ENCODE measurements at places on chromosomes 3 and 15.

- no peak for DNase-seq
Measured at GRCh38 chr15:36791844-36792571, 212.6 kb downstream of the CDIN1 start.

GRCh38 chr15:85583923-85584390, 203.6 kb downstream of the AKAP13 start:
- no peak for DNase-seq

- DNase-seq = no peak
Measured at GRCh38 chr3:53382106-53382505, 34.8 kb upstream of the DCP1A start.

DNA sequence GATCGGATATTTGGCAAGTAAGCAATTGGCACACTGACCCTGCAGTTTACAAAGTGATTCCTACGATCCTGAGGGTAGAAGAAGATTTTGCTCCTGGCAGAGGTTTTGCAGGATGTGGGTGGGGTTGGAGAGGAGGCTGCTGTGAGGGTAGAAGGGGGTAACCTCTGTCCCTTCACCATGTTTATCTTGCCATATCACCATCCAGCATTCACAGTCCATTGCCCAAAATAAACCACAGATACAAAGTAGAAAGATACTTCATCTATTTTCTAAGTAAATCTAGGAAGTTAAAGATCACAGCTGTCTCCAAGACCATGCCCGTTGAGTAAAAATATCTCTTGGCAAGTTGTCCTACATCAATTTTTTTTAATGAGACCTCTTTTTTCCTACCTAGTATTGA, 51.6 kb downstream of the LIPC start:
- DNase-seq = no peak

DNA sequence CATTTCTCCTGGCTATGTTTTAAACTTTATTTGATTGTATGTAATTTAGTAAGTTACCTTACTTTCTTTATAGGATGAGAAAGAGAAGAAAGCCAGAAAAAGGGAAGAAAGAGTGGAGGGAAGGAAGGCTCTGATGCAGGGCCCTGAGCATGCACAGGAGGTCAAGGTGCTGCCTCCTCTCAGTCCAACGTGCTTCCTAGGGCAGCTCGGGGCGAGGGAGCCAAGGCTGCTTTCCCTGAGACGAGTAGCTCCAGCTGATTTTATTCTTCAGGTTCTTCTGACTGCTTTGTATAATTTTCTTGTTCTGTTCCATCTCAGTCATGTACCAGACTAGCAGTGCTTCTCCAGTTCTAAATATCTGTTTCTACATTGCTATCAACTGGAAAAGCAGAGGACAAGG, 3.4 kb downstream of the CORO2B start:
- no peak for DNase-seq

DNA sequence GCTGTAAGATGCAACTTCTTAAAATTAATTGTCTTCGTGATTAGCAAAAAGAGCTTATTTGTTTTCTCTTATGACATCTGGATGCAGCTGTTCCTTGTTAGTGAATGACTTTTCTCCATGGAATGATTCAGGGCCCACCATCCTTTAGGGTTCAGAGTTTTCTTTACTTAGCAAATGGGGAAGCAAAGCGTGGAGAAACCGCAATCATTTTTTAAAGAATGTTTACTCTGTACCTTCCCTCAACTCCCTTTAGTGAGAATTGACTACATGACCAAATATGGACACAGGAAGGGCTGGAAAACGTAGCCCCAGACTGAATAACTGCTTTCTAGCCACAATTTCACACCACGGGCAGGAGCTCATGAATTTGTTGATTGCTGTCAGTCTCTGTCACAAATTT, 130.1 kb downstream of the EDEM1 start:
- DNase-seq = no peak

DNA sequence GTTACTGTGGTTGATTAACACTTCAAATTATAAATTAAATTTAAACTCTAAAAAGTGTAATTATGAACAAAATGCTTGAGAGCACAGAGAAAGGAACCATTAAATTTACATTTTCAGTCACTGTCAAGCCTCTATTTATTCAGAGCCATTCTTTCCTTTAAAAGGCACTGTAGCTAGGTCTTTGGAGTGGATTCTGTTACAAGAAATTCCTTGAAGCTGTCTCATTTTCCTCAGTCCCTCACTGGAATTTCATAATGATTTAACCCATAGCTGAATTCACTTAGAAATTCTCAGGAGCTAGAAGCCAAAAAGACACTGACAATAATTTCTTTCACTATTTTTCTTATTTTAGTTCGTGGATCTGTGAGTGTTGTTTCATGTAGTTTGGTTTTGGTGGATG, 81.2 kb upstream of the TCF12 start:
- DNase-seq = no peak

- no peak for DNase-seq
Measured at GRCh38 chr3:70176224-70176623, 136.2 kb downstream of the MDFIC2 start.

DNA sequence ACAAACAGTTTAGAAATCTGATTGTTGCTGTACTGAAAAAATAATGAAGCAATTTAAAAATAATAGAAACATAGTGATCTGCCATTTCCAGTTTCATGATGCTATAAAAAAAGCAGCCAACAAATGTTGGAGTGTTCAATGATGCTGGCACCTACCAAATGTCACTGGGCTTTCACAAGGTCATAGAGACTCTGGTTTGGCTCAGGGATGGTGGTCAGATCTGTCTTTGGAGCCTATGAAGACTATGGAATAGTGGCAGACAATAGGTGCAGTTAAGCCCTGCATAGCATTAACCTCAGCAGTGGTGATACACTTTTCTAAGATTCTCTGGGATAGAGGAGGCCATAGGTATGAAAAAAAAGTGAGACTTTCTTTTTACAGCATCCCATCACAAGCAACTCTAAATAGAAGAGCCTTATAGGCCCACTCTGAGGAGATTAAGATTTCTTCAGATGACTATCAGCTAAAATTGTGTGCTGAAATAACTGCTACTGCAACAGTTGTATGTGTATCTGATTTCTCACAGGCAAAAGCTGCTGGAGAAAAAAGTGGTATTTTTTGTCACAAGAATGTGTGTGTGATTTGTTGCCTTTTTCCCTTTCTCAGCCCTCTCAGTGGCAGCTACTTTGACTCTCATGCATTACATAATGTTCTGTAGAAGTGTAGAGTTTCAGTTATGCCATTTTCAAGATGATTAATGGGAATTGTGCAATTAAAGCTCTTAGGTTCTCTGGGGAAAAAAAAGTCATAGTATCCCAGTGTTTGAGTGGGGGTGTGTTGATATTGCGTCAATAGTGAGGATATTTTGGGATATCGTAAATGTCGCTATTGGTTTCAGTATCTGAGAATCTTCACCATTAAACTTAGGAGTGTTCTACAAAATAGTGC, 137.4 kb downstream of the MBNL1 start:
- no peak for DNase-seq

DNA sequence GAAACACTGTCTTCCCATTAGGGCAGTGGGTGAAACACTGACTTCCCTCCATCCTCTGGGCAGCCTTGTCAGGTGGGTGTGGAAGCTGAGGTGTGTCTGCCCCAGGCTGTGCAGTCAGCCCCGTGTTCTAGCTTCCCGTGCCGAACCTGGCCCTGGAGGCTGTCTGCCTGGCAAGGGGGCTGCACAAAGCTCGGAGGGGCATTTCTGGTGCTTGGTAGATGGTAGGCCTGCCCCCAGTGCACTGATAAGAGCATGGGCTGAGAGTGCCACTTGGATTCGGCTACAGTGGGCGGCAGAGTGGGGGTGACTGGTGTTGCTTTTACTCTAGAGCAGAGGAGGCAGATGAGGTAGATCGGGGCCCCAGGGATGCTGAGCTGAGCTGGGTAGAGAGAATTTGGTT, 21.3 kb downstream of the IGF1R start:
- DNase-seq = no peak

DNA sequence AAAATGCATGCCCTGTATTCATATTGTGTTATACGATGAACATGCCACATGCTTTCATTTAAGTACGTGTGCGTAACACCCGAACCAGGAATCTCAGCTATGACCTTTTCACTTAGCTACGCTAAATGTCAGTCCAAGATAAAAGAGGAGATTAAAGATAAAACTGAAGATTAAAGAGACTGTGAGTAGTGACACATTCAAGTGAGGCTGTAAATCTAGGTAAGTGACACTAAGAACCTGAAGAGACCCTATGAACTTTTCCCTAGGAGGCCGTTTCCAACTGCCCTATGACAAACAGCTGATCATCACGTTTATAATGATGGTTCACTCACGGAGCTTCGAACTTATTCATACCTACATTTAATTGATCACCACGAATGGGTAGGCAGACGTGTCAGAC, 32.2 kb downstream of the TFRC start:
- no peak for DNase-seq

GRCh38 chr3:15299036-15299435, 33.4 kb downstream of the SH3BP5 start:
- no peak for DNase-seq

- no peak for DNase-seq
Measured at GRCh38 chr3:158095111-158095813, 11.0 kb downstream of the SHOX2 start.

GRCh38 chr3:100093831-100094230, 20.5 kb downstream of the FILIP1L start:
- DNase-seq = no peak

Measured in activated T-cell treated with anti-CD3 and anti-CD28 coated beads for 24 hours (primary cell).